NCI-H2171 (cell line): ENCODE measurements at places on chromosomes 5 and 9.

- no peak for DNase-seq
These were observed 69.4 kb downstream of the TLE1 start for GRCh38 chr9:81620002-81620390.

GRCh38 chr5:5979761-5980537, 398.4 kb downstream of the MED10 start:
- no peak for DNase-seq

DNA sequence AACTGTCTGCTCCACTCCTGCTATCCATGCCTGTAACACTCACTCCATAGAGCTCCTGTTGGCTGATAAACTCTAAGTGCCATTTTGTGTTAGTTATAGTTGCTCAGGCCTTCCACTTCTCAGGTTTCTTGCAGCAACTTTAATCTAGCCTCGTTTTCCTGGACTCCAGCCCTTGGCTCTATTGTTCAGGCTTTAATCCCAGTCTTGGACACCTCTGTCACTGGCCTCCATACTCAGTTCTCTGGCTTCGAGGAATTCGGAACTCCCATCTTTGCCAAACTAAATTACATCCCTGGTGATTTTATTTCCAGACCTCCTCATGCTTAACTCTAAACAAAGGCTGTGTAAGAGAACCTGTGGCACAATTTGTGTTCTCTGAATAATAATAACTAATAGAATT, 39.8 kb downstream of the EMB start:
- DNase-seq = no peak

- no peak for DNase-seq
These were observed 30.2 kb upstream of the PITX1 start for GRCh38 chr5:135064235-135064570.

- no peak for DNase-seq
These were observed 215.7 kb upstream of the ELL2 start for GRCh38 chr5:96177303-96177869.
